ENCODE measurements at places on chromosomes 2 and 18. TPM values are rescaled to one million over a fixed set of nuclear protein-coding genes. Genes with fewer than 3 reads are reported as not detected.
A peak's percentile ranks its signal among the peaks of the same experiment; 100 is the strongest.

NXPH2 gene
- total RNA-seq, result not detected

- no peak overlapping the region for H3K27ac ChIP-seq
- H3K4me3 ChIP-seq, result no peak overlapping the region
- H3K36me3 ChIP-seq, result no peaks in the 10 kb centered on the region
Observed at GRCh38 chr18:36734596-36734995, 94.2 kb downstream of the TPGS2 start.

DNA sequence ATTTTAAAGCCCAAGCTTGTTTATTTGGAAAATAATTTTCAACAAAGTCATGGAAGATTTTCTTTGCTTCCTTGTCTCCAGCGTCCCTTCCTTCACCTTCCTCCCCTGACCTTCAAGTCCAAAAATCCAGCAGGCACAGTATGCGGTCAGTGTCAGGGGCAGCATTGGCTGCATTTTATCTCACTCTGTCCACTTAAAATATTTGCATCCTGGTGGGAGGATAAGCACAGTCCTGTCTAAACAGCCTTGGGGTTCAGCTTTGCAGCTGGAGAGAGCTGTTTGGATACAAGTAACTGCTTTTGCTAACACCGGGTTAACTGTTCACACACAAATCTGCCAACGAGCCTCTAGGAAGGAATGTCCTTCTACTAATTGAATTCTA lies 318.1 kb downstream of the PDE11A start:
- H3K27ac ChIP-seq, result peak overlapping the region; percentile 57
- no peak overlapping the region for H3K4me3 ChIP-seq
- no peak for DNase-seq

GRCh38 chr2:88123975-88124917 lies 3.6 kb downstream of the FABP1 start:
- H3K36me3 ChIP-seq, result no peaks in the 10 kb centered on the region
- no peaks in the 10 kb centered on the region for H3K27me3 ChIP-seq
- no peaks in the 10 kb centered on the region for H3K4me1 ChIP-seq
- no peak overlapping the region for H3K4me3 ChIP-seq

GRCh38 chr2:40346535-40347354 lies 105.1 kb downstream of the SLC8A1 start:
- H3K4me1 ChIP-seq, result no peaks in the 10 kb centered on the region

- no peaks in the 10 kb centered on the region for H3K36me3 ChIP-seq
- no peak overlapping the region for H3K4me3 ChIP-seq
- H3K27me3 ChIP-seq, result no peaks in the 10 kb centered on the region
- H3K27ac ChIP-seq, result no peak overlapping the region
Observed at GRCh38 chr2:240714747-240715725, 23.4 kb downstream of the AQP12A start.

DNA sequence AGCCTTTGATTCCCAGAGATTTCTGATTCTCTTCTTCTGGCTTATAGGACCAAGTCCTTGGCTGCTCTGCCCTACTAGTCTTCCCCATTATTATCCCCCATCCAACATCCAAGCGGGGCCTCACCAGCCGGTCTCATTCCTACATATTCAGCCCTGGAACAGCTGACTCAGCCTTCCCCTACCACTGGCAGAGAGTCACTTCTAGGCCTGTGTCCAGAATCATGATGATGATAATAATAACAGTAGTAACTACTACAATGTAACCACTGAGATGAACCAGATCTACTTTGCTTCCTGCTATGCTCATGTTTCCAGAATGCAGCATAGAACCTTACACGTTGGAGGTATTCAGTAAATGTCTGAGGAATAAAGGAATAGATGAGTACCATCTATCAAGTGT lies 295.2 kb downstream of the SRBD1 start:
- no peaks in the 10 kb centered on the region for H3K27me3 ChIP-seq
- no peaks in the 10 kb centered on the region for H3K36me3 ChIP-seq
- no peaks in the 10 kb centered on the region for H3K4me1 ChIP-seq
- H3K27ac ChIP-seq, result no peak overlapping the region

GRCh38 chr2:136319237-136319636 lies 201.3 kb upstream of the CXCR4 start:
- no peak overlapping the region for H3K4me3 ChIP-seq
- no peaks in the 10 kb centered on the region for H3K36me3 ChIP-seq
- no peaks in the 10 kb centered on the region for H3K4me1 ChIP-seq

All from esophagus squamous epithelium (tissue), 5 donors.